ENCODE measurements at places on chromosomes 12 and 14.

DNA sequence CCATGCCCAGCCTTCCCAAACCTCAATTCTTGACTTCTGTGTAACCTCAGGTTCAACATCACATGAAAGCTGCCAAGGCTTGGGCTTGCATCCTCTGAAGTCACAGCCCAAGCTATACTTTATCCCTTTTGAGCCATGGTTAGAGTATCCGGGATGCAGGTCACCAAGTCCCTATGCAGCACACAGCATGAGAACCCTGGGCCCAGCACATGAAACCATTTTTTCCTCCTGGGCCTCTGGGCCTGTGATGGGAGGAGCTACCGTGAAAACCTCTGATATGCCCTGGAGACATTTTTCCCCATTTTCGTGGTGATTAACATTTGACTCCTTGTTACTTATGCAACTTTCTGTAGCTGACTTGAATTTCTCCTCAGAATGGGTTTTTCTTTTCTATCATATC lies 25.8 kb upstream of the DIO2 start:
- no peak for DNase-seq

DNA sequence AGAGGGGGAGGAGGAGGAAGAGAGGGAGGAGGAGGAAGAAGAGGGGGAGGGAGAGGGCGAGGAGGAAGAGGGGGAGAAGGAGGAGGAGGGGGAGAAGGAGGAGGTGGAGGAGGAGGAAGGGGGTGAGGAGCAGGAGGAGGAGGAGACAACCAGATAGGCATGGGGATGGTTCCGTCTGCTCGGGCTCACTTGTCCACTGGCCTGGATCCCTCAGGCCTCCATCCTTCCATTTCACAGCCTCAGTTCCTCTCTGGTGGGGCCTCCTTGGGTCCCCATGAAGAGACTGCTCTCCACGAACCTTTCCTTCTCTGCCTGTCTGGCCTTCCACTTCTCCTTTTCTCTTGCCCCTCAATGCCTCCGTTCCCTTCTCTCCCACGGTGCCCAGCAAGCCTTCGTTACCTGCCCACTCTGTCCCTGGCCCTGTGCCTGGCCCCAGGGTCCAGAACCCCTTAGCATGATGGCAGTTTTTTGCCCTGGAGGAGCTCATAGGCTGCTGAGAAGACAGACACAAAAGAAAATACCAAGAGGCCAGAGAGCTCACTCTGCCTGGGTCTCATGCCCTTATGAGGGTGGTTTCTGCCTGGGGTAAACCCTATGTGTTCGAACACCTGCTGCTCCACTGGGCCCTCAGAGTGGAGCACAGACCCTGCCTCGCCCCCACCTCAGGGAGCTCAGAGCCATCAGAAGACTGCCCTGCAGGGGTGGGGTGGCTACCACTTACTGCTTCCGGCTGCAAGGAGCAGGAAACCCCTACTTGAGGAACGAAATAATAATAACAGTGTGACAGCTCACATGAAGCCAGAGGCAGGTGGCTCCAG lies 11.7 kb upstream of the CACNA2D4 start:
- DNase-seq, result no peak

DNA sequence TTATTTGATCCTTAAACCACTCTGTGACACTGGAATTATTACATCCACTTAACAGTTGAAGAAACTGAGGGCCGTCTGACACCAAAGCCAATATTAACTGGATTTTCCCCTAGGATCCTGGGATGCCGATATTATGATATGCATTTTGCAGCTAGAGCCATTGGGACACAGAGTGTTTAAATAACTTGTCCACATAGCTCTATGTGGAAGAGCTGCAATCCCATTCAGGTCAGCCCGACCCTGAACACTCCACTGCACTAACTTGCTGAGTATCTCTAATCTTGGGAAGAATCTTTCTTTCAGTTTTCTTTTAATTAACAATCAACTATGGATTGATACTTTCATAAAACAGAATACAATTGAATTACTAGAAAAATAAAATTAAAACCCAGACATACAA lies 37.9 kb downstream of the RMST start:
- no peak for DNase-seq

DNA sequence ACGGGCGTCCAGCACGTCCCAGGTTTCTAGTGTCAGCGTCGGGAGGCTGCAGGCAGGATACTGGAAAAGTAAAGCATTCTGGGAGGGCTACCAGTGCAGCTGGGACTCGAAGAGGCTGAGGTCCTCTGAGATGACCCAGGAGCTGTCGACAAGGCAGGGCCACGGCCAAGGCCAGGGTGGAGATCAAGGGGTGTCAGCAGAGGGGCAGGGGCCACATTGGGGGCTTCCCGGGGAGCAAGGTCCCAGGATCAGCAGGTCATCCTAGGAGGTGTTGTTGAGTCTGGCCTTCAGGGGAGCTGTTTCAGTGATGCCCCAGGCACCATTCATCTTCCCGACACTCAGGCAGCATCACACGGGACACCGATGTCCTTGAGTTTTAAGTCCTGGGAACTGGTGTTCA lies 377.8 kb upstream of the SFSWAP start:
- no peak for DNase-seq

DNA sequence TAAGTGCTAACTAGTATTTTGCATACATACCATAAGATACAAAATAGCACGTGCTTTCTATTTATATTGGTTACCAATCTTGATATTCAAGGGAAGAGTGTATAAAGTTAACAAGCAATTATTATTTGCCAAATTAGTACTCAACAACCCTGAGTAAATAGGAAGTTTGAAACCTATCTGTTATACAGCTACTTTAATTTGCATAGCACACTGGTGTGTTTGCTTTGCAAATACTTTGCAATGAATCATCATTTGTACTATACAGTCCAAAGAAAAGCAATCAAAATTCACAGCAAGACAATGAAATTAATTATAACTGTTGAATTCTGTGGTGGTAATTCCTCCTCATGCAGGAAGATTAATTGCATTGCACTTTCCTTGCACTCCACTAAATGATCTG lies 469.1 kb downstream of the PRKD1 start:
- DNase-seq, result no peak

All from HuH-7 (cell line).